ENCODE measurements at places on chromosomes 13 and 19. TPM values are rescaled to one million over a fixed set of nuclear protein-coding genes. Genes with fewer than 3 reads are reported as not detected.

Gene IGFL2
- total RNA-seq: not detected

Gene ZNF837
- total RNA-seq: 3.3 TPM

Gene STXBP2
- 24.0 TPM for total RNA-seq

Gene ZNF69
- 9.8 TPM for total RNA-seq

Gene ZNF610
- 7.2 TPM for total RNA-seq

Gene ZNF506
- total RNA-seq: 45.4 TPM

Gene CNN1
- total RNA-seq: 43.3 TPM

Gene LGALS14
- not detected for total RNA-seq

Gene CLEC11A
- total RNA-seq: 53.1 TPM

Gene KLK7
- 4.6 TPM for total RNA-seq

Gene HSH2D
- not detected for total RNA-seq

Gene KLK4
- total RNA-seq: not detected

Gene TMEM190
- not detected for total RNA-seq

Gene ADM5
- not detected for total RNA-seq

Gene HIPK4
- total RNA-seq: 0.60 TPM

Gene NLRP13
- not detected for total RNA-seq

Gene TEKTIP1
- total RNA-seq: not detected

Gene CRB3
- total RNA-seq: not detected

Gene CABP5
- not detected for total RNA-seq

Data from tibial nerve (tissue), 4 donors.